ENCODE measurements at places on chromosomes 12 and 14.

DNA sequence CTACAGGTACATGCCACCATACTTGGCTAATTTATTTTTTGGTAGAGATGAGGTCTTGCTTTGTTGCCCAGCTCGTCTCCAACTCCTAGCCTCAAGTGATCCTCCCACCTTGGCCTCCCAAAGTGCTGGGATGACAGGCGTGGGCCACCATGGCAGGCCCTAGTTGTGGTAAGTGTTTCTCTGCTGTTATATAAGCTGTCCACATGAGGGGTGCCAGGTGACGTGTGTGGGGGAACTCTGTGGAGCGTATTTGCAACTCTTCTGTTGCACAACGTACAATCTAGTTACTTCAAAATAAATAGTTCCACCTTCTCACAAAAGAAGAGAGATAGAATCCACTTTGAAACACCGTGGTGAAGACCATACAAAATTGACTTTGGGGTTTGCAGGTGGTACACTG is 125.1 kb downstream of the NCOR2 start:
- DNase-seq: no peak

GRCh38 chr12:101927036-101927435 is 49.7 kb downstream of the DRAM1 start:
- no peak for DNase-seq

- DNase-seq: peak; percentile 48
These were observed 115.5 kb upstream of the G2E3 start for GRCh38 chr14:30443368-30444007.

DNA sequence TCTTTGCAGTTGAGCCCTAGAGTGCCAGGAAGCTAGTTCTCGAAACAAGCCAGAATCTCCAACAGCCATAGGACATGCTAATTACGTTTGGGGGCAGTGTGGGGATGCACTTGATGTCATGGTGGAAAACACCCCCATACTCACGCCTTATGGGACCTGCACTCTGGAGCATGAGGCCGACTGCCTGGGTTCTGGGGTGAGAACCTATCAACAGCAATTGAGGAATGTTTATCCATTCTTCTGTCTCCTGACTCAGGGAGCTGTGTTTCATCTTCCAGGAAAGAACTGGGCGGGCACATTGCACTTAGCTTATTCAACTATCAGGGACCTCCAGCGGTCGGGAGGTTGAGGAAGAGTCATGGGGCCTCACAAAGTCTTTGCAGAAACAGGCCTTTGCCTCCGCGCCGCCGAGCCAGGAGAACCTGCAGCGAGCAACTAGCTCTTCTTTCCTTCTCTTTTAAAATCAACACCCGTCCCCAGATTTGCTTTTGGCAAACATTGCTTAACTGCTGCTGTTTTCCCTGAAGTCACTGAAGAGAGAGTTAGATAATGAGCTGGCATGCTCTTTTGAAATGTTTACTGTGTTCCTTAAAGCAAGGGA is 226.1 kb upstream of the DIO3 start:
- DNase-seq: no peak

DNA sequence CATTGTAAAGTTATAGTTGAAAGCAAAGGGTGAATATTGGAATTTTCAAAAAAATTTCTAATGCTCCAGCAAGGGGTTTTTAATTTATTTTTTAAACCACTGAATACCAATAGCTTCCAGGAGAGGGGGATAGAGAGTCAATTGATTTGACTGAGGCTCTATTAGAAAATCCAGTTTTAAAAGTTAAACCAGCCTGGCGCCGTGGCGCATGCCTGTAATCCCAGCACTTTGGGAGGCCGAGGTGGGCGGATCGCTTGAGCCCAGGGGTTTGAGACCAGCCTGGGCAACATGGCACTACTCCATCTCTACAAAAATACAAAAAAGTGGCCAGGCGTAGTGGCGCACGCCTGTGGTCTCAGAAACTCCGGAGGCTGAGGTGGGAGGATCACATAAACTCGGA is 150.1 kb downstream of the SLC38A4 start:
- DNase-seq: no peak

- no peak for DNase-seq
These were observed 96.1 kb downstream of the KCNA5 start for GRCh38 chr12:5139751-5140150.

DNA sequence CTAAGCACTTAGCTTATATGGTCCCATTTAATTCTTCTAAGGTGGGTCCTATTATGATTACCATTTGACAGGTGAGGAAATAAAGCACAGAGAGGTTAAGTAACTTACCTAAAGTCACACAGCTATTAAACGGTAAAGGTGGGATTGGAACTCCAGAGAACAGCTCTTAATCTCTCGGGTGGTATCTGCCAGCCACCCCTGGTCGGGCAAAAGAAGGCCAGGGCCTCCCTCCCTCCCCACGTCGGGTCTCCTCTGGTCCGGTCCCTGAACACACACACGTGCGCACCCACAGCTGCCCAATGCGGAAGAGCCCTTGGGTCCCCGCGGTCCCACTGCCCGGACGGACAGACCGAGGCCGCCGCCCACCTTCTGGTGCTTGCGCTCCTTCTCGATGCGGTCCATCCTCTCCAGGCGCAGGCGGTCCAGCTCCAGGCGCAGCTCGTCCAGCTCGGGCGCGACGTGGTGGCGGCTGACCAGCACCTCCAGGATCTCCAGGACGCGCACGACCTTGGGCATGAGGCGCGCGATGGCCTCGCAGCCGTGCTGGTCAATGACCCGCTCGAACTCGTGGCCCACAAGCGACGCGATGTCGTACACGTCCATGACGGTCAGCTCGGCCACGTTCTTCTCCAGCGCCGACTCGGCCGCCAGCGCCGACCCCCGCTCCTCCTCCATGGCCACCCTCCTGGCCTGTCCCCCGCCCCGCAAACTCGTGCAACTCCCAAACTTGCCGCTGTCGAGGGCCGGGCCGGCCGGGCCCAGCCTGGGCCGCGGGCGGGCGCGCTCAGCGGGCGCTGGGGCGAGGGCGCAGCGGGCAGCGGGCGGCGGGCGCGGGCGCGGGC is 490 bp downstream of the RILPL1 start:
- DNase-seq: peak; percentile 4

GRCh38 chr12:82608706-82609105 is 78.0 kb upstream of the TMTC2 start:
- DNase-seq: no peak

GRCh38 chr12:117032593-117033381 is 66.4 kb downstream of the TESC start:
- DNase-seq: no peak

DNA sequence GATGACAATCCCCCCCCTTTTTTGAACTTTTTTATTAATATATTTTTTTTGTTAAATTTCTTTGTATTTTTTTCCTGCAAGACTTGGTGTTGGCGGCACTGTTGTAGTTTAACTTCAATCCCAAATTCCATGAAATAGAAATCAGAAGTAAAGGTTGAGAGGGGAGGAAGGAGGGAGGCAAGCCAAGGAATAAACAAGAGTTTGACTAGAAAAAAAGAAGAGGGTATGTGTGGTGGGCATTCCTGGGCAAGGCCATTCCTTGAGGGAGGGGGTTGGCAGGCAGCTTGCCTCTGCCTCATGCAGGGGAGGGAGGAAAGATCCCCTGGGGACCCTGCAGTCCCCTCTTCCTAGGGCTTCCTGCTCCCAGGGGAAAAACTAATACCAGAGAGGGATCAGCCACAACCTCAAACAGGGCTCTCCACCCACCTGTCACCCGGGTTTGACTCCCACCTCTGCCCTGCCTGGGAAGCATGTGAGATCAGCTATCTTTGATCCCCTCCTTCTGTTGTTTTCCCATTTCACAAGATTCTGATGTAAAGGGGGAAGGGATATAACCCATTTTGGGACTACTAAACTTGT is 519 bp upstream of the AP1G2 start:
- no peak for DNase-seq

DNA sequence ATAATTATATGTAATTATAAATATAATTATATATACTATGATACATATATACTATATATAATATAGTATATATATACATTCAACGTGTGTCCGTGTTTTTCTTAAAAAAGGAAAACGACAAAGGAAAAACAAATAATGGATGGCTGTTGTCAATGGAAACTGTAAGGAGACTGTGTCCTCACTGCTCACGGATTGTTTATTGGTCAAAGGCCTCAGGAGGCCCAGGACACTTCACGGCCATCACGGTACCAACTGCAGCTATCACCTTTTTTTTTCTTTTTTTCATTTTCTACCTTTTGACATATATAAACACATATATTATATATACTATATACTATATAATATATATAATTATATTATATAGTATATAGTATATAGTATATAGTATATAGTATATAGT is 113.4 kb downstream of the SPTSSA start:
- DNase-seq: no peak

DNA sequence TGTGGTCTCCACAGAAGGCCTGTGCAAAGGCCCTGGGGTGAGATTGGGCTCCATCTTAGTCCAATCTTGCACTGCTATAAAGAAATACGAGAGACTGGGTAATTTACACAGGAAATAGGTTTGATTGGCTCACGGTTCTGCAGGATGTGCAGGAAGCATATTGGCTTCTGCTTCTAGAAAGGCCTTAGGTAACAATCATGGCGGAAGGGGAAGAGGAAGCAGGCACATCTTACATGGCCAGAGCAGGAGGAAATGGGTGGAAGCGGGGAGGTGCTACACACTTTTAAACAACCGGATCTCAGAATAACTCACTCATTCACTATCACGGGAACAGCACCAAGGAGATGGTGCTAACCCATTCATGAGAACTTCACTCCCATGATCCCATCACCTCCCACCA is 55.4 kb downstream of the FAR2 start:
- no peak for DNase-seq

DNA sequence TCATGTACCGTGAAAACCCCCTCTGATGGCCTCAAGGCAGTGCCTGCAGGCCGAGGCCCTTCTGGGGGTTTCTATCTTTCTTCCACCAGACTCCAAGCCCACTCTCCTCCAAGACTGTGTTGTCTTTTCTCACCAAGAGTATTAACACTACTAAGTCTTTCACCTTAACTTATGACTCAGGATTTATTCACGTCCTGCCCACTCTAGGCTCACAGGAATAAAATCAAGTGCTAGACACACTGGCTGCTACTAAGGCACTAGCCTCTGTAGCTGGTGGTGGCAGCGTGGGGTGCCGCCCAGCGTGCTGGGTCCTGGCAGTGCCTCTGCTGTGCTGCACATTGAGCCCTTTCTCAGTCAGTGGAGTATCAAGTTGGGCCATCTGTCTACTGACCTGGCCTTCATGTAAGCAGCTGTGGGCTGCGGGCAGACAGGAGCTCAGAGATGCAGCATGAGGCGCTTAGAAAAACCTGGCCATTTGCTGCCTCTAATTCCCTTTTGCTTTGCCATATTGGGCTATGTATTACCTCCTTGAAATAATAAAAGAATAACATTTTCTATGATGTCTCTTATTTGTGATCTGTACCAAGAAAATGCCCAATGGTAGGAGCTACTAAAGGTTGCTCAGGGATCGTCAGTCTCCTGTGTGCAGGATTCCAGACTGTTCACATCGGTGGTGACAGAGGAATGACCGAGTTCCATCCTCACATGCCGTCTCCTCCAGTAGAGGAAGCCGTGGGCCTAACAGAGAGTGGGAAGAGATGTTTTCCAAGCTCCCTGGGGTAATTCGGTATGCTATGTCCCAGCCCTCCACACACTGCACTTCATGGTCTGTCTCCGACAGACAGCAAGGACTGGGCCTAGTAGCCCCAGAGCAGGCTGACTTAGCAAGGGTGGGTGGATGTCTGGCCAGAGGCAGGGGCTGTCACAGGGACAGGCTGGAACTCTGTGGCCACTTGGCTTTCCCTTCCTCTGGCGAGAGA is 39.9 kb downstream of the MAX start:
- DNase-seq: no peak

DNA sequence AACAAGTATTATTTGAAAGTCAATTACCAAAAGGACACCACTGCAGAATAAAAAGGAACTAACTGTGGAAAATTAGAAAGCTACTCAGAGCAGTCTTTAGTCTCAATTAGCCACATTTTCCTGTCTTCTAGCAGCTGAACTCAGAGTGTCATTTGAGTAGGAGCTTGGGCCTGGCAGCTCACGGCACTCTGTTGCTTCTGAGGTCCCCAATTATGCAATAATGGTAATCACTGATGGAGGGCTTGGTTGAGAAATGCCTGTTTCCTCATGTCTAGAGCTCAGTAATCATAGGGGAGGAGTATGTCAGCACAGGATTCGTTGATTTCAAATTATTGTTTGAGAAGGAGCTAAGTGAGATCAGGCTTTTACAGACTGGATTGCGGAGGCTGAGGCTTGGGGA is 108.6 kb downstream of the VRK1 start:
- DNase-seq: no peak

DNA sequence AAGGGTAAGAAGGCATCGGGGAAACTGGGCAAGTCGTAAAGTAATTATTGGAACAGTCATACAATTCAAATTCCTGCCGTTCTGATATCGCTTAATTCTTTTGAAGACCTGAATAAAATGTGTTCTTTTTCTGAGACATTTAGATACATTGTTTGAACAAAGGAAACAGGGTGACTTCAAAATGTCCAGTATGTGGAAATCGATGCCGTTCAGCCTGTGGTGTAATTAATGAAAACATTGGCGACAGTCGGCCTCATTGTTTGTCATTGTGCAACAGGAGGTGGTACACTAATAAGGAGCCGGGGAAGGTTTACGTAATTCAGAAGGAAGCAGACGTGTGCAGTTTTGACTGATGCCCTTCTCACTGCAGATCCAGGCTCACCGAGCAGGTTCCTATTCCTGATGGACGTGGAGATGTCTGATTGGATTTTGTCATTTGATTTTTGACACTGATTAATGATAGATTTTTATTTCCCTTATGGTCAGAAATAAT is 92.7 kb downstream of the BORCS5 start:
- DNase-seq: peak; percentile 95

GRCh38 chr12:118023301-118023860 is 6.9 kb downstream of the RFC5 start:
- DNase-seq: no peak

DNA sequence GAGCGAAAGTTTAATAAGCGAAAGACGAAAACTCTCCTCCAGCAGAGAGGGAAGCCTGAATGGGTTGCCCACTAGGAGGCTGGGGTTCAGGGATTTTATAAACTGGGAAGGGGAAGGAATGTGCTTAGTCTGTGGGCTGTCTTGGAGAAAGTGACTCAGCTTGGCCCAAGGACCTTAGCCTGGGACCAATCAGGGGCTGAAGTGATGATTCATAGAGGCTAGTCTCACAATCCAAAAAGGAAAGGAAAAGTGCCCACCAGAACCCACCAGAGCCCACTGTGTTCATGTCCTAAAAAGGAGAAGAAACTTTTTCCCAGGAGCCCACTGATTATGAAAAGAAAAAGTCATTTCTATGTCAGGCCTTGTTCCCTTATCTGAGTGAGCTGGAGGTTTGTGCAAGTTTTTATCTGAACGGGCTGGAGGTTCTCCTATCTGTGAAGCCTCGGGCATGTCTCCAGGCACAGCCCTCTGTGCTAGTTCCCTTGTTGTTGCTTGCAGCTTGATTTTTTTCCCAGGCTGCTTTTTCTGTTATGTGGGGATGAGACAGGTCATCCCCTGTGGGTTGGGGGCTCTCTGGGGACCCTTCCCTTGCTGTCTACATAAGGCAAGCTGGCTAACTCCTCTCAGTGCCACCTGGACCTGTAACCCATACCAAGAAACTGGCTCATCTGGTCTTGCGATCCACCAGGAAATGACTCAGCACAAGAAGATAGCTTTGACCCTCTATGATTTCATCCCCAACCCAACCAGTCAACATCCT is 8.3 kb upstream of the GOLGA5 start:
- DNase-seq: no peak
